Activated CD8-positive, alpha-beta T cell treated with anti-CD3 and anti-CD28 coated beads for 36 hours (primary cell): ENCODE measurements at places on chromosomes 13 and 19. TPM values are rescaled to one million over a fixed set of nuclear protein-coding genes. Genes with fewer than 3 reads are reported as not detected.

DNA sequence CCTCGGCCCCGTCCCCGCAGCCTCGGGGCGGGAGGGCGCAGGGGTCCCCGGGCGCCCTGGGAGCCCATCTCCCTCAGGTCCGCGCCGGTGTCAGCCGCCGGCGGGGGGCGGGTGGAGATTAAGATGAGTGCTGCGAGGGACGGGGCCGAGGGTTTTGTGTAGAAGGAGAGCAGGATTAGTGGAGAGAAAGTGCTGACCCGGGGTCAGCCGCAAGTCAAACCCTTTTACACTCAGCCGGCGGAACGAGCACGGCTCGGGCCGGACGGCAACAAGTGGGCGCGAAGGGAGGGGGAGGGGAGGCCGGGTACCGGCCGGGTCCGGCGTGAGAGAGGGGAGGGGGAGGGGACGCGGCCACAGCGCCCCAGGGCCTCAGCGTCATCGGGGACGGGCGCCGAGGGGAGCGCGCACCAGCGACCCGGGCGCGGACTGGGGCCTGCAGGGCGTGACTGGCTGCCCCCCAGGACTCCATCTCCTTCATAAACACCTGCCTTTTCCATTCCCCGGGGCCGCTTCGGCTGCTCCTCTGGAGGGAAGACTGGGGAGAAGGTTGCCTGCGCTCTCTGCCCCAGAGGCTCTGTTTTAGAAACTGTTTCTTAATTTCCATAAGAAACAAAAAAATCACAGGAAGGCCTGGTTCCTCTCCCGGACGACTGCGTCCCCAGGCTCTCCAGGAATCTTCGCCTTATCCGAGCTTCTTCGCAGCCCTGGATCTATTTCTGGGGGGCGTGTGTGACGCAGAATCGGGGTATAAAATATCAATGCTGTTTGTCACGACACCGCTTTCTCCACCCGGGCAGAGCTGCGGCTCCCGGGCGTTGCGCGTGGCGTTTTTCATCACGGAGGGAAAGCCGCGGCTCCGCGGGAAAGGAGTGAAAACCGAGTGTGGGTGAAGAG lies 6.5 kb downstream of the SOX1 start:
- DNase-seq = no peak

DNA sequence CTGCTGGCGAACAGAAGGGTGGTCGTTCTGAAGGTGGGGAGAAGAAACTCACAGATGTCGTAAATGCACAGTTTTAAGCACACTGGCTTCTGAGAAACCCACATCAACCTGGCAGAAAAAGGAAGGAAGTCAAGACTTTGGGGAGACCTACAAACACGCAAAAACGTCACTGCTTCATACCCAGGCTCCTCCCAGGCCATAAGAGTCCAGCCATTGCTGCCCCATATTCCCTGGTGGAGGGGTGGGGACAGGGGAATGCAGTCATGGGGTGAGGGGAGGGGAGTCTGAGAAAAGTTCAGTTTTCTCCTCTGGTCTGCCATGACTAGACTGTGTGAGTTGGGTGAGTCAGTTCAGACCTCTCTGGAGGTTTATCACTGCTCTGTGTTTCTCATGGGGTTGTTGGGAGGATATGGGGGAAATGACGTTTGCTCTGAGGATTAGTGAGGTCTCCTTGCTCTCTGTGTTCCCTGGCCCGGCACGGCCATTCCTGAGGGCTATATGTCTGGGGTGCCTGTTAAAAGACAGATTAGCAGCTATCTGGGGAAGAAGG lies 139.0 kb downstream of the FLT1 start:
- peak; percentile 38 for DNase-seq

GRCh38 chr13:110625771-110626321 lies 10.5 kb downstream of the NAXD start:
- no peak for DNase-seq

GRCh38 chr19:38990949-38991697 lies 15.6 kb upstream of the FBXO17 start:
- no peak for DNase-seq

The ZNF490 gene
- 6.8 TPM for total RNA-seq
